ENCODE measurements at places on chromosomes 11 and 22. TPM values are rescaled to one million over a fixed set of nuclear protein-coding genes. Genes with fewer than 3 reads are reported as not detected.

- no peak for DNase-seq
Measured at GRCh38 chr11:34626393-34626792, 5.5 kb downstream of the EHF start.

DNA sequence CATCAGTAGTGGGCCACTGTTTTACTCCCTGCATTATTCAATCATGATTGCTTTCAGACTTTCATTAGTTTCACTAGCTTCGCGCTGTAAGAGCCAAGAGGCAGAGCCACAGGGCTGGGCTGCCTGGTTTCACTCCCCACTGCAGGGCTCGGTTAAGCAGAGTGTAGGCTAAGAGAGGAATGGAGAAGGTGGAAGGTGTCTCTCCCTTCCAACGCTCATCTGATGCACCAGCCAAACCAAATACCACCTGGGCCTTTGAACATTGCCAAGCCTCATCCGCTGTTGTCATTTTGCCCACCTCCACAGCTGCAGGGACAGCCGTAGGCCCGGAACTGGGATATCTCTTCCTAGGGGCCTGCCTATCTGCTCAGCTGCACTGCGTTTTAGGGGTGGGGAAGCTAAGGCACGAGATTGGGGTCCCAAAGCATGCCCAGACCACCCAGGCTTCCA, 480 bp upstream of the SMARCB1 start:
- DNase-seq = no peak

DNA sequence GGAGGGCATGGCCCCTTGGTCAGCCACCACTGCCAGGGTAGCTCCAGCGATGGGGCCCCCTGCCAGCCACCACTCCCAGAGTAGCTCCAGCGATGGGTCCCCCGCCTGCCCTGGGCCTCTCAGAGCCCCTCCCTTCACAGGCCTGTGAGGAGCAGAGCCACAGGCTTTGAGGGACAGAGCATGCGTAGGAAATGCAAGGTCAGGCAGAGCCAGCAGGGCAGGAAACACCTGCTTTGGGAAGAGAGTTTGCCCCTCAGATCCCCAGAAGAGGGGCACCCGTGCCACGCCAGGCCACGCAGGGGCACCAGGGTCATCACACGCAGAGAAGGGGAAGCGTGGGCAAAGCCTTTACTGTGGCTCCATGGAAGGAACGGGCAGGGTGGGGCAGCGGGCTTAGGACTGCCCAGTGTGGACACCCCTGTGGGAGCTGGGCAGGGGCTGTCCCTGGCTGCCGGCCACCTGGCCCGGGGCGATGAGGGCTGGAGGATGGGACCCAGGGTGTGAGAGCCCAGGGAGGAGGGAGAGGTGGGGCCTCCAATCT, 477.8 kb downstream of the BRD1 start:
- DNase-seq = no peak

The TTLL1 gene
- total RNA-seq = 6.7 TPM

The HTR3A gene
- not detected for total RNA-seq

The SCT gene
- total RNA-seq = not detected

Data from heart left ventricle (tissue), 16 donors.